ENCODE measurements at places on chromosomes 7 and 10.

DNA sequence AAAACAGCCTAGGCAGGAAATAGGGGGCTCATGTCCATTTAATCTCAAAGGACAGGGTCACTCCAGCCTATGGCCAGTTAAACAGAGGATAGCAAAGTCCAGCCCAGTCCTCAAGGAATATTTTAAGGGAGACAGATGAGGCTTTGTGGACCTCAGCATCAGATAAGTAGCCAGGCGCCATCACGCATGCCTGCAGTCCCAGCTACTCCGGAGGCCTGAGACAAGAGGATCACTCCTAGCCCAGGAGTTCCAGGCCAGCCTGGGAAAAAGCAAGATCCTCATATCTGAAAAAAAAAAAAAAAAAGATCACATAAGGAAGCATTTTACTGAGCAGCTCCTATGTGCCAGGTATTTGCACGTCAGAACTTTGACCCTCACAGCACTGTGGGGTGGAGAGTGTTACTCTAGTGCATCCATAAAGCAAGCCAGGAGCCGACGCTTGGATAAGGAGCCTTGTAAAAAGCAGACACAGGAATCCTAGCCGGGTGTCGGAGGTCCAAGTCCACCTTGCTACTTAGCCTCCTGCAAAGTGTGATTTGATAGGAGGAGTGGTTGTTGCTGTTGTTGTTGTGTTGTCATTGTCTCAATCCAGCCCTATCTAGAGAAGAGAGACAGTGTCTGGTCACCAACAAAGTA is 61.8 kb upstream of the DOCK1 start:
- DNase-seq = no peak

GRCh38 chr7:33773053-33773452 is 132.3 kb upstream of the BMPER start:
- no peak for DNase-seq

GRCh38 chr7:99079104-99079503 is 64.8 kb downstream of the SMURF1 start:
- DNase-seq = no peak

DNA sequence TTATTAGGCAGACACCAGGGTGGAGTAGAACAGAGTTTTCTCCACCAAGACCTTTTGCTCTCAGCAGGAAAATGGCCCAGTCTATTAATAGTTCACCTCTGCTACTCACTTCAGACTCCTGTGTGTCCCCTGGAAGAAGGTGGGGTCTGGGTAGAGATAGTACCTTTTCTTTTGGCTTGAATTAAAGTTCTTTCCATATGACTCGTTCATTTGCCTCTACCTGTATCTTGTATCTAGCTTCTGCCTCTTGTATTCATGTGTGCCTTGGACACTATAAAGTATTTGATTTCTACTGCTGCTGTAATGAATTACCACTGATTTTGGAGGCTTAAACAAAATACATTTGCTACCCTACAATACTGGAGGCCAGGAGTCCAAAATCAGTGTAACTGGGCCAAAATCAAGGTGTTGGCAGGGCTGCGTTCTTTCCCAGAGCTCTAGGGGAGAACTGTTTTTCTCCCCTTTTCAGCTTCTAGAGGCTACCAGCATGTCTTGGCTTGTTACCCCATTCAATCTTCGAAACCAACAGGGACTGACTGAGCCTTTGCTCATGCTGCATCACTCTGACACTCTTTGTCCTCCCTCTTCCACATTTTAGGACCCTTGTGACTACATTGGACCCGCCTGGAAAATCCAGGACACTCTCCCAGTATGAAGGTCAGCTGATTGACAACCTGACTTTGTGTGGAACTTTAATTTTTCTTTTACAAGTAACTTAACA is 155.6 kb upstream of the PRSS58 start:
- no peak for DNase-seq

GRCh38 chr10:103514244-103514643 is 20.7 kb downstream of the NEURL1 start:
- DNase-seq = no peak

DNA sequence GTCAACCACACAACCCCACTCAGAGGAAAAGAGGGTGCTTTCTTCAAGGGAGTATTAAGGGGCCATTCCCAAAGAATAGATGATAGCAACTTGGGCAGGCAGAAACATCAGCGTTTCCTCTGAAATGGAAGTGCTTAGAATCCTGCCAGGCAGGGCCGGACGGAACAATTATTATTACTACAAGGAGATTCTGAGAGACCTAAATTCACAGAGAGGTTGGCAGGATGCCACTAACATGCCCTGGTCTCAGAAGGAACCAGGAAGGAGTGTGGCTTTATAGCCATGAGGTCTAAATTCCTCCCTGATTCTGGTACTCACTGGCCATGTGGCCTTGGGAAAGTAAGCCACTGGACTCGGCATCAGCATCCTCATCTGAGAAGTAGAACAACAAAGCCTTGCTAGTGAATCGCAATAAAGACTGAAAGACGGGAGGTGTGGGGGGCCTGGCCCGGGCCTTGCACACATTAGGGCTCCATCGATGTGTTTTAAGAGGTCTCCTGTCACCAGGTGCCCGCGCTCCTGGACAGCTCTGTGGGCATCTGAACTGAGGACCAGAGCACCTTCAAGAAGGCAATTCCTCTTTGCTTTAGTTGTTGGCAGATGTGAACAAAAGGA is 131.5 kb downstream of the OAT start:
- no peak for DNase-seq

GRCh38 chr10:22314852-22315251 is 1.3 kb upstream of the COMMD3 start:
- DNase-seq = no peak

DNA sequence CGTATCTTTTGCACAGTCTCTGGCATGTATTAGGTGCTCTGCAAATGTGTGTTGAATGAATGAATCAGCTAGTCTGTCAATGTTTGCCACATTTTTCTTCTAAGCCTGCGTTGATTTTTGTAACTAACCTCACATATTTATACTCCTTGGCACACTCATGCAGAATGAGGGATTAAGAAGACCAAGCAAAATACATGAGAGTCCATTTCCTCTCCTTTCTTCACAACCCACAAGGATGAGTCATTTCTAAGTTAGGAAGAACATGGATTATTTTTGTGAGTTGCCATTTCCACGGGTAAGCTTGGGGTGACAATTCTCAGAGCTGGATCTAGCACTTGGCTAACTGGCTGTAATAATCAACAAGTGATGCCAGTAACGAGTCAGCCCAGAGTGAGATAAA is 158.8 kb downstream of the TWIST1 start:
- no peak for DNase-seq

- no peak for DNase-seq
Measured at GRCh38 chr7:64685741-64686140, 19.8 kb downstream of the ZNF107 start.

DNA sequence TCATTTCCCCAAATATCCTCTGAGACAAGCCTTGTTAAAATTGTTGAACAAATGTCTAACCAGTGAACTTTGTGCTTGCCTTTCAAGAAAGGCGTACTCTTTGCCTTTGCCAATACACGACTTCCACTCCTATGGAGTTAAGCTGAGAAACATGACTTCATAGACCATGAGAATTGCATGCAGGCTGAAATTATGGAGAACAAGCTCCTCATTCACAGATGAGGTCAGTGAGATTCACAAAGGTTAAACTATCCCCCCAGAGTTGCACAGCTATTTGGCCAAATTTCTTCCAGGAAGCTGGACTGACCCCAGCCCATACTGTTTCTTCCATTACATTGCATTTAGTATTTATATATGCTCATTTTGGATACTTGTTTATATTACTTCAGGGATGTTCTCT is 221.4 kb upstream of the SEMA3C start:
- DNase-seq = no peak

- DNase-seq = no peak
Measured at GRCh38 chr7:40586197-40586596, 451.4 kb downstream of the SUGCT start.

DNA sequence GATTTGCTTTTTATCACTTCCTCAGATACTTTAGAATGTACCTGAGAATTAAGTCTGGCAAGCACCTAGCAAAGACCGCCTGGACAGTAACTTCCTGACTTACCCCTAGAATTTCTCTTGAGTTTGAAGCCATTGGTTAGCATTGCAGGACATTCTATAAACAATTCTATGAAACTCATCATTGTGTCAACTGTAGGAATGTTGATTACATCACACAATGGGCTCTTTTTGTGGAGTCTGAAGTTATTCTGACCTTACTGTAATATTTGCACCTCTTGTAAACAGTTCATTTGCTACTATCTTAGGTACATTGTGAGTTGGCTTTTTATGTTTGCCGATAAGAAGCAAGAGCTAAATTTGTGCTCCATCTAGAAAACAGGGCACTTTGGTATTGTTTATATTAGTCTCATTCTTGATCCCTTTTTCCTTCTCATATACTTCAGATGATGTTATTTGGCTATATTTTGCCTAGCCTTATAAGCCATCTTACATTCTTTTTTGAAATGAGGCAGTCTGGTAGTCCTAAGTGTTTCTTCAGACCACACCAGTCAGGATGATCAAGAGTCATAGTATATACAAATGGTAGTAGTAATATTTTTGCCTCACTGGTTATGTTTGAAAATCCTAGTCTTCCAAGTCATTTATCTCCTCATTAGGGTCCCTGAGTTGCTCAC is 52.4 kb downstream of the CASD1 start:
- no peak for DNase-seq

DNA sequence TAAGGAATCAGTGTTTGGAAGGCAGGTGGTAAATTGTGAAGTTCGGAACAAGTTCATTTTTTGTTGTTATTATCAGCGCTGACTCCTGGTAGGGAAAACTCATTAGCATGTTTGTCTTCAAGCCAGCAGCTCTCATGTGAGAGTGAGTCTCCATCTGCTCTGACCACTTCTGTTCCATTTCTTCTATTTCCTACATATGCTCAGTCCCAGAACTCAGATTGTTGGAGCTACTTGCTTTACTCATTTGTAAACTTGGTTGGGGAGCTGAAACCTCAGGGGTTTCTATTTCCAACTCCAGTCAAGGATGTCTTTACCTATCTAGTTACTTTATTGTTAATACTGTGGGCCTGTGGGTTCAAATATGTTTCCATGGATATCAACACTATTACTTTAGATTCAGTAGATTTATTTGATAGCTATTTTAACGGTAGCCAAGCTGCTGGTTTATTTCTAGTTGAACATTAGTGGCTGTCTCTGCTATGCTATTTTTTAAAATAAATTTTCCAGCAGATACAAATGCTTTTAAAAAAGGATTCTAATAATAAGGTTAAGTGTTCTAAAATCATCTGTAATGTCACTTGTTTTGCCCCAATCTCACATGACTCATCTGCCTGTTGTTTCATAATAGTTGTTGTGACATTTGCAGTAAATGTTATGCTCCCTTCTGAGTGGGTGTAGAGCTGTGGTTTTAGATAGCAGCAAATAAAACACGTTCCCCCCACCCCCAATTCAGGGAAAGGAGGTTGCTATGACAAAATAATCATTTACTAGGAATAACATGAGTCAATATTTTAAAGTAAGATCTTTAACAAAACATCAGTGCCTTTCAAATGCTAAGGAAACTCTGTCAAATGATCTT is 143.3 kb downstream of the HDAC9 start:
- DNase-seq = no peak

GRCh38 chr7:70632400-70632799 is 499.5 kb upstream of the GALNT17 start:
- no peak for DNase-seq

GRCh38 chr7:54687462-54688212 is 71.4 kb downstream of the SEC61G start:
- DNase-seq = no peak

GRCh38 chr7:35285799-35286198 is 31.9 kb upstream of the TBX20 start:
- DNase-seq = no peak

DNA sequence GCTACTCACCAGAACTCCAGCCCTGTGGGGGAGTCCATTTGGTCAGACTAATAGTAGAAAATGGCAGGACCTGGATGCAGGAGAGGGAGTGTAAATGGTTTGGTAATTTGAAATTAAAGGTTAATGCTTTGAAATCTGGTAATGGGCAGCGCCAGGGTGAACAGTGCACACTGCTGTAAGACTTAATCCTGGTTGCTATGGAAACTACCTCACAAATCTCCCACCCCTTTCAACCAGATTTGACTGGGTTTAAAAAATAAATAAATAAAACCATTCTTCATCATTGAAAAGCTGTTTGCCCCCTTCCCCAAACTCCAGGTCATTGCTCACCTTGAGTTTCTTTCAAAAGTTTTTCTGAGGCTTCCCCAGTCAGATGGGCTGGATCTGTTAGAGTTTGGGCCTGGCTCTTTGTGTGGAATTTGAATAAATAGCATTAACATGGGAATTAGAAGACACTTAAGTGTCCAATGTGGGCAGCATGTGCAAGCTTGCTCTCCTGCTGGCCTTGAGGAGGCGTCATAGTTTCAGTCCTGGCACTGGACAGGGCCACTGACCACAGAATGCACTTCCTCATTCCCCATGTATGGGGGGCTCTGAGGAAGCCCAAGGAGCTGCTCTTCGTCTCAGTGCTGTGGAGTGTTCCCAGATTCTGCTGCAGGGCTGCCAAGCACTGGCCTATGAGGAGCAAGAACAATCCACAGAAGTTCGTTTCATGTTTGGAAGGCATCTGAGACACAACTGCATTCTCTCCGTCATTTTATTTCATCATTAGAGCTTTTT is 90.7 kb downstream of the LRRC4 start:
- DNase-seq = no peak

DNA sequence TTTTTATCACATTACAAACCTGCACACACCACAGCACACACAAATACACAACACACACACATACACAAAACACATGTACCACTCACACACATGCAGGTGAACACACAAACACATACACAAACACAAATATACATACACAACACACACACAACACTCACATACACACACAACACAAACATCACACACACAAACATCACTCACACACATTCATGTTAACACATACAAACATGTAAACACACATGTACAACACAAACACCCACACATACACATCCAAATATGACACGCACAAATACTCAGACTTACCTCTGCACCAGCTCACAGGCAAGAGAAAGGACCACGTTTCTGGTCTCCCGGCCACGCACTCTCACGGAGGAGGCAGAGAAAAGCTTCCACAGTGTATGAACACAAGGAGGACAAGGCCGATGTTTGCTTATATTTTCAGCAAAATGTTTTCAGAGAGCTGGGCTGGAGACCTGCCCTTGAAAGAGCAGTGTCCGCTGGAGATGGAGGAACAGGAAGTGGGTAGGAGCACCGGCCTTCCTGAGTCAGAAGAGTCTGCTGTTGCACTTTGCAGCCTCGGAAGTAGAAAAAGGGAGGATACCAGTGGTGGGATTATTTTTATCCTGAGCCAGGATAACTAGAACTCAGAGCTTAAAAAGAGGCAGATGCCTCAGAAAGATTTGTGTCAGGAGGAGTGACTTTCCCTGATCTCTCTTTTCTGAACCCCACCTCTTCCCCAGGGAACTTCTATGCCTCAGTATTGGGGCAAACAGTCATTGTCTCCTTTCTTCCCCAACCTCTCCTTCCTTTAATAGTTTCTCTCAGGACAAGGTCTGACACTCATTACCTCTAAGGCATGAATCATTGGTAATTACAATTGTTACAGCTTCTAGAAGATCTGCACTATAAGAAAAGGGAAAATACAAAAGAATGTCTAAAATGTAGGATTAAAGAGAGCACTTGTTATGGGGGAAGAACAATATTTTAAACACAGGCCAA is at the start of gene GIMAP6:
Gene GIMAP6, minus strand, starts transcription at position 520 of the 999 bp plus-strand sequence. CDS start 2,243 bp downstream, outside the sequence.
- peak; percentile 45 for DNase-seq
